Hypothalamus (tissue), 51 donors: ENCODE measurements at places on chromosomes 13 and 19.

DNA sequence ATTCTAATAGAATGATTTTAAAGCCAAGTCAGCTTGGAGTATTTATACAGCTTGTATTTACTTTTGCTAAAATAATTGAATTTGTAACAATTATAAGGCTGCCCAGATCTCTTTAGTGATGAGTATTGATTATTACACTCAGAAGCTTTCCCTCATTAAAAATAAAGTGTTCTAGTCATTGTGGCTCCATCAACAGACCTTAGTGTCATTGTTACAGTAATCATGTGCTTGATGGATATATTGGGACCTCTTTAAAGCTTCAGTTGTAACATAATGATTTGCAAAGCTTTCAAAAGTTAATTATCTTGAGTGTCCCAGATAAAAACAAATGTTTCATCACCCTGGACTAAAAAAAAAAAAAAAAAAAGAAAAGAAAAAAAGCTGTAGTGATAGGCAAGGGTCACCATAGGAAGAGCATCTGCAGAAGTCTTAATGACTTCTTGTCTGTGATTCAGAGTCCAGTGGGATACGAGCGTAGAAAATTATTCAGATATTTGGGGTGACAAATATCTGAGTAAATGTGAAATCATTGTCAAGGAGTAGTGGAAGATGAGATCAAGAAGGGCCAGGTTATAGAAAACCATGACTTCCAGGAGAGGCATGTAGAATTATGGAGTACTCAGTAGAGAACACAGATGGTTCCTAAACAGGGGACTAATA is 369.6 kb downstream of the DCT start:
- DNase-seq, result no peak

DNA sequence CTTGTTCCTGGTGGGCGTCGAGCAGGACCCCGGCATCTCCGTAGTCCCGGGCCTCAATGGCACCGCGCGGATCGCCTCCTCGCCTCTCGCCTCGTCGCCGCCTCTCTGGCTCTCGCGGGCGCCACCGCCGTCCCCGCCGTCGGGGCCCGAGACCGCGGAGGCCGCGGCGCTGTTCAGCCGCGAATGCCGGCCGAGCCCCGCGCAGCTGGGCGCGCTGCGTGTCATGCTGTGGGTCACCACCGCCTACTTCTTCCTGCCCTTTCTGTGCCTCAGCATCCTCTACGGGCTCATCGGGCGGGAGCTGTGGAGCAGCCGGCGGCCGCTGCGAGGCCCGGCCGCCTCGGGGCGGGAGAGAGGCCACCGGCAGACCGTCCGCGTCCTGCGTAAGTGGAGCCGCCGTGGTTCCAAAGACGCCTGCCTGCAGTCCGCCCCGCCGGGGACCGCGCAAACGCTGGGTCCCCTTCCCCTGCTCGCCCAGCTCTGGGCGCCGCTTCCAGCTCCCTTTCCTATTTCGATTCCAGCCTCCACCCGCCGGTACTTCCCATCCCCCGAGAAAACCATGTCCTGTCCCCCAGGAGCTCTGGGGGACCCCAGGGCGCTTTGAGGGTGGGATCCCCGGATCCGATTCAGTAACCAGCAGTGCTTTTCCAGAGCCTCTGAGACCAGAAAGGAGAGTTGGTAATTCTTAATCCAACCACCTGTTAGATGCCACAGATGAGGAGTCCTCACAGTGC is 885 bp downstream of the MLNR start:
- no peak for DNase-seq

DNA sequence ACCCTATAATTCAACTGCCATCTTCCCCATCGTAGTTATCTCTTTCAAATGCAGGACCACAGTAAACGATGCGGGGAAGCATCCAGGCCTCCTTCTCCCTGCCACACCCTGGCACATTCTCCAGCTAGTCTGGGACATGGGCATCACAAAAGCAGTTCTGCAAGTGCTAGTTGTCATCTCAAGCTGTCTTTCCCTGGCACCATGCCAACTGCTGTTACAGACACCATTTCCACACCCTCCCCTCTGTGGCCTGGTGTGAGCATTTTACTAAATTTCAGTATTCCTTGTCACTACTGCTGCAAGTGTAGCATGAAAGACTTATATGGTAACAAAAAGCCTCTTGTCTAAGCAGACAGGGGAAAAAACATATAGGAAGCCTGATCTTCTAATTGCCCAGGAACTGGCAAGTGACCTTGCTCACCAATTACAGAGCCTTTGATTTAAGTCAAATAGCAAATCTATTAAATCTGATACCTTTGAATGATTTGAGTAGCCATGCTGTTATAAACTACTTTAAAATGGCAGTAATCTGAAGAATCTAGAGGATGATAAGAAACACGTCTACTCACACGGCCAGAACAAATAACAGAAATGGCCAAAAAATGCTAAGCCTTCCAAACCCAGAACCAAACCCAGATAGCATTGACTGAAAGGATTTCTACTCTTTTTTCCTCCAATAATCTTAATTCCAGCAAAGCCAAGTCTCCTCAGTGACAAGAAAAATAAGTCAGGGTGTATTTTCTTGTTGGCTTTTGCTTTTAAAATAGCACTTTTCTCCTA is 179.0 kb downstream of the NUFIP1 start:
- no peak for DNase-seq

- no peak for DNase-seq
Observed at GRCh38 chr13:111861766-111862366, 205.1 kb upstream of the SOX1 start.

- DNase-seq, result no peak
Observed at GRCh38 chr19:43678512-43679261, 8.7 kb upstream of the PLAUR start.

- no peak for DNase-seq
Observed at GRCh38 chr13:46165485-46166223, 16.3 kb downstream of the LCP1 start.

DNA sequence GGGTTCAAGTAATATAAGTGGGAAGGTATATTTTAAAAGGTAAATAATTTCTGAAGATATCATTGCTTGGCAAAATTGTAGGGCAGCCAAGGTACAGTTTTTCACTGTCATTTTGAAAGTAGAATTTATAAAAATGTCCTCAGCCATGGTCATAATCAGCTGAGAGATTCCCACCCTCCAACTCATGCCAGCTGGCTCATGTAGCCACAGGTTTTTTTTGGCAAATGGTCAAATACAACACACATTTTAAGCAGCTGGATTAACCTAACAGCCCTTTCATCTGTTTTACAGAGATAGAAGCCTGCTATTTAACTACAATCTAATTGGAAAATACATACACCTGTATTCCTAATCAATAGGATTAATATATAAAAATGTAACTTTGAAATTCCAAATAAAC is 619.2 kb upstream of the SGCG start:
- DNase-seq, result no peak

DNA sequence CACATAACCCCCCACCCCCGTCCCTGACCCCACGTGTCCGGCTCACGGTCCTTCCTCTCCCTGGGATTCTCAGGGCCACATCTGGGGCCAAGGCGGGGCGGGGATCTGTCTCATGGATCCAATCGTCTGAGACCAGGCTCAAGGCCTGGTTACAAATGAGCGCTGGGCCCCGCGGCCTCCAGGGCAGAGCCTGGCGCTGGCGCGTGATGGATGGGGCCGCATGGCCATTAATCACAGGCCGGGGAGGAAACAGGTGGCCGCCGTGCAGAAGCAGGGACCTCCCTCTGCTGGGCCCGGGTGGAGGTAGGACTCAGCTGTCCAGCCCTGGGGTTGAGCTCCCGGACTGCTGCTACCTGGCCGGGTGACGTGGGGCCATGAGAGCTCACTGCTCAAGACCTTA is 5.8 kb upstream of the TLE5 start:
- DNase-seq, result no peak

- no peak for DNase-seq
Observed at GRCh38 chr13:75760131-75761021, 124.2 kb downstream of the LMO7 start.

DNA sequence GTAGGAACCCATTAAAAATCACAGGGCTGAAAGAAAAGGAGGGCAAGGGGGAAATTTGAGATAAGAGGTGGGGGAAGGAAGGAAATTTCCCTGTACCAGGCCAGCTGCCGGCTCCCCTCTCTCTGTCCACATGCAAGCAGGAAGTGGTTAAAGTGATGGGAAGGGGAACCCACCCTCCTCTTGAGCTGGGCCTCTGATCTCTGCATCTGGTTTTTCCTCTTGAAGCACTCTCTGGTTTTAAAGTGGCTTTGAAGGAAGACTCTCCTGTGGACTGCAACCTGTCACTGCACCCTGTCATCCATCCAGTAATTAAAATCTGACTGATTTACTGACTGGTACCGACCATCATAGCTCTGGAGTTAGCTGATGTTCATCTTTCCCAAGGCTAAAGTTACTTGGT is 239.6 kb downstream of the TSHZ3 start:
- no peak for DNase-seq

DNA sequence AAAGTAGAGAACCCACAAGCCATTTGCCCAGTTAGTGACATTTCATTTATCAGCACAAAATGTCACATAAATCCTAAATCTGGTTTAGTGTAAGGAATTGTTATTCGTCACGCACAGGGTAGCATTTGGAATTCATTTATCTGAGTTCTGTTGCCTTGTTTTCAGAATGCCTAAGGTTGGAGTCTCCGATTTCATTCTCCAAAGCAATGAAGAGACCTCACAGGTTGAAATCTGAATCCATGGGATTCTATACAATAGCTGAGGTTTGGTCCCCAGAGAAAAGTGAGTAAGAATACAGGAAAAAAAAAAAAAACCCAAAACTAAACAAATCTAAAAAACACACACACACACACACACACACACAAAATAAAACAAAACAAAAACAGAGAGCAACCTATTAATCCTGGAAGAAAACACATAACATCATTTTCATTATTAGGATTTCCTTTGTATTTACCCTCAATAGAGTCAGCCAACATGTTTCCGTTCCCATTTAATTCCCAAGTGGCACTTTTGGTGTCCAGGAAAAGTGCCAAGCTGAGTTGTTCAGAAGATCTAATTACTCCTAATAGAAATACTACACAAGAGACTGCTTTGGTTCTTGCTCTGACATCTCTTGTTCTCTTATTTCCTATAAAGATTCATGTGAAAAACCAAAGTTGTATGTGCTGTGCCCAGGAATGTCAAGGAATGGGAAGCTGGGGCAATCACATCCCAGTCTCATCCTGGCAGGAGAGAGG is 36.2 kb upstream of the LRCH1 start:
- no peak for DNase-seq

DNA sequence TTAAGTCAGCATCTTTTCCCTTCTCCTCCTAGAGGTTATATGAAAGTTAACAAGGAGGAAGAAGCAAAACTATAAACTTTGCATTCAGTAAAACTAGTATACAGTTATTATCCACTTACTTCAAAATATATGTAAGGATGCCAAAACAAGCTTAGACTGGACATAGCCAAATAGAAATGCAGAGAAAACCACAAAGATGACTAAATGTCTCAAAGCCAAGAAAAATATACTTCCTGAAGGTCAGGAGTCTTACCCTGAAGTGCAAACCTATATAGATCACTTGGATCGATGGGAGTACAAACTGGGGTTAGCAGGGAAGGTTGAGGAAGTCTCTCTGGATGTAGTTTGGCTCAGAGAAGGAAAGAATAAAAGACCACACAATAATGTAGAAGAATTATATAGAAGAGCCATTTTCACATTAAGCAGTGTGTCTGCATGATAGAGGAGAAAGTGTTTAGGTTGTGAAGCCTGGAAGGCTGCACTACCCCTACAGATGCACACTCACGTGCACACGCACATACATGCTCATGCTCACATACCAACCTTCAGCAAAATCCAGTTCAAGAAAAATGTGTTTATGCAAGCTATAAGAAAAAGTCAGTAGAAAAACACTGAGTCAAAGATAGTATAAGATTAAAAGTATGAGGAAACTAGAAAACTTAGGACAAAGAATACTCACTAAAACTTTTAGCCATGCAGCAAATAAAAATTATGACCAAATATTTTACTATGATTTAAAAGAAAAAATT is 112.1 kb upstream of the RXFP2 start:
- no peak for DNase-seq

DNA sequence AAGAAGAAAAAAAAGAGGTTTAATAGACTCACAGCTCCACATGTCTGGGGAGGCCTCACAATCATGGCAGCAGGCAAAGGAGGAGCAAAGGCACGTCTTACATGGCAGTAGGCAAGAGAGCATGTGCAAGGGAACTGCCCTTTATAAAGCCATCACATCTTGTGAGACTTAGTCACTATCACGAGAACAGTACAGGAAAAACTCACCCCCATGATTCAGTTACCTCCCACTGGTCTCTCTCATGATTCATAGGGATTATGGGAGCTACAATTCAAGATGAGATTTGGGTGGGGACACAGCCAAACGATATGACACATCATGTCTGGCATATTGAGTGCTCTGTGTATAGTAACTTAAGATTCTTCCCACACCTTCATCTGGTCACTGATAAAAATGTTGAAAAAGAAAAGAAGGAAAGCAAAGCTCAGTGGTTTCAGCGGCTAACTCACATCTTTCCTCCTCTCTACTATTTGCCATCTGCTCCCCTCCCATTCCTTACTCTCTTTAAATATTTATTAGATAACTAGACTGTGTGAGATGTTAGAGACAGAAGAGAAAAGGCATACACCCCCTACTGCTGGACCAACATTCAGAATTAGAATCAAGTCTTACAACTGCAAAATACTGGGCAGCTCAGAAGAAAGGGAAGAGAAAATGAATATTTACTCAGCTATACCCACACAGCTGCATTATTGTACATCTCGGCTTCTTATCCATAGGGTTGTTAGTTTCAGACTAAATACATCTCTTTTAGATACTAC is 60.1 kb upstream of the AKAP11 start:
- DNase-seq, result peak; percentile 1

DNA sequence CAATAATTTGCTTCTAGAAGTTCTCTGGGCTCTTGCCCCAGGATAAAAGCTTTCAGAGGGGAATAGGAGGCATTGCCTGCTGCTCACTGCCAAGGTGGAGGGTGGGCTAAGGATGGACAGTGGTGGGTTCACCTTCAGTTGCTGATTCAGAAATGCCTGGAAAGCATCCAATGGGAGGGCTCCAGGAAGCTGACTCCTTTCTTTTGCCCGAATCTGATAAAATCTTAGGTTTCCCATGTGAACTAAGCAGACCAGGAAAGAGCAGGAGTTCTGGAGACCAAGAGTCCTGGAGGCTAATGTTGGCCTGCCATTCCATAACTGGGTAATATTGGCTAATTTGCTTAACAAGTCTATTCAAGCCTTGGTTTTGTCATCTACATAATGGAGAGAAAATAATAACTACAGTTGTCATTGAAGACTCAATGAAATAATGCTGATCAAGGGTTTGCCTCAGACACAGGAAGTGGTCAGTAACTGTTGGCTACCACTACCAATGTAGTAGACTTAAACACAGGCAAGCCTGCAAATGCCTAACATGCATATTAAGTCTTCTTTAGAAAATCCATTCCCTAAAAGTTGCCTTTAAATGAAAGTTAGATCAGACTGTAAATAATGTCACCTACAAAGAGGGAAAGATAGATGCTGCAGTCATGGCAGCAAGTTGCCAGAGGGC is 528.4 kb upstream of the NBEA start:
- no peak for DNase-seq

DNA sequence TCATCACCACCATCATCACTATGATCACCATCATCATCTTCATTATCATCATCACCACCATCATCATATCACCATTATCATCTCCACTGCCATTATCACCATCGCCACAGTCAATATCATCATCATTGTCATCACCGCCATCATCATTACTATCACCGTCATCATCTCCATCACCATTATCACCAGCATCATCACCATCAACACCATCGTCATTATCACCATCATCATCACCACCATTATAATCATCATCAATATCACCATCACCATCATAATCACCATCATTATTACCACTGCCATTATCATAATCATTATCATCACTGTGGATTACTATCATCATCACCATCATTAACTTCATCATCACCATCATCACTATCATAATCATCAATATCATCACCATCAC is 17.3 kb upstream of the ARHGEF18 start:
- no peak for DNase-seq

GRCh38 chr19:51029718-51030117 is 3.3 kb upstream of the KLK11 start:
- no peak for DNase-seq
